ENCODE measurements at places on chromosomes 7 and 10.

DNA sequence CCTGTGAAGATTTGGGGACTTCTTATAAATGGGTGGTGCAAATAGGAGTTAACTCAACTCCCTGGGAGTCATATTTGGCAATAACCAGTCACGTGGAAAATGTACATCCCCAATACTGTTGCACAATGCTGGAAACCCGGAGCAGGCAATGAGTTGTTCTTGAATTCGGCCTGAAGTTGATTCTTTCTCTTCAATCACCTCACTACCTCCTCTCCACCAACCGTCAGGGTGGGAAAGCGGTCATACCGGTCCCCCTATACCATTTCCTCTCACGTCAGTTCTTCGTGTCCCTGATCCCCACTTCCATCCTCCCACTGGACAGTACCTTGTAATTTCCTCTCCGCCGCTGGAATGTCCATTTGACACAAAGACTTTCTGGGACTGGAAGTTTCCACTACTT is 2.8 kb downstream of the GIMAP5 start:
- DNase-seq: no peak

GRCh38 chr10:81096558-81096957 is 558.9 kb downstream of the SH2D4B start:
- DNase-seq: no peak

- no peak for DNase-seq
These were observed 161.7 kb downstream of the CTTNBP2 start for GRCh38 chr7:117711556-117711955.

DNA sequence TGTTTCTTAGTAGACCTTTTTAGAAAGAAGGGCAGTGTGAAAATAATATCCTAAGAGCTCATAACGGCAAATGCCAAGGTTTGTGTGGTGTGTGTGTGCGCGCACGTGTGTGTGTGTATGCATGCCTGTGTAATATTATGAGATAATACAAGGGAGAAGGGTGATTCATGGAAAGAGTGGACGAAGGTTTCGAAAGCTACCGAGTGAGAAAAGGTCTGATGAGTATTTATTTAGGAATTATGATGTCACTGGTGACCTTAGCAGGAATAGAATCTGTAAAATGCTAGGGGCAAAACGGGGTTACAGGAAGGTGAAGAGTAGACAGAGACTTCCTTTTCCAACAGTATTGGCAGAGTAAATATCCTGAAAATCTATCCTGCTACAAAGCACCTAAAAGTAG is 107.3 kb downstream of the AHR start:
- no peak for DNase-seq

DNA sequence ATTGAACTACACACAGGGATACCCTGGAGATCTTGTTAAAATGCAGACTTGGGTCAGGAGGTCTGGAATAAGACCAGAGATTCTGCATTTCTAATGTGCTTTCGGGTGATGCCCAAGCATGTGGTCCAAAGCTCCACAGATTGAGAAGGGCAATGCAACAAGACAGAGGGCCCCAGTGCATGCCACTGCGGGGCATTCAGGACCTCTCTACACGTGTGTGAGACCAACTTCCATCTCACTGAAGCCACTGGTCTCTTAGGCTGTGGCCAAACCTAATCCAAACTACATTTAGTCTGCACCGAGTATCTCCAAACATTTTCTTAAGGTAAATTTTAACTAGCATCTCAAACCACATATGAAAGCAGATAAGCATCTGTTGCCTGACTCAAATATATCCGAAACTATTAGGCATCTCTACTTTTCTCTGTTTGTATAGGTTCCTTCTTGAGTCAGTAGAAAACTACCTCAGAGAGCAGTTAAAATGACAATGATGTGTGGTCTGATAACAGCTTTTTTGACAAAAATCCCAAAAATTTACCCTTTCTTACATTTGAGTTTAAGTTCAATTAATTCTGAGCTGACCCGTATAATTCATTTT is 107.5 kb downstream of the ELMO1 start:
- no peak for DNase-seq

GRCh38 chr7:43195256-43195655 is 82.8 kb downstream of the HECW1 start:
- no peak for DNase-seq

DNA sequence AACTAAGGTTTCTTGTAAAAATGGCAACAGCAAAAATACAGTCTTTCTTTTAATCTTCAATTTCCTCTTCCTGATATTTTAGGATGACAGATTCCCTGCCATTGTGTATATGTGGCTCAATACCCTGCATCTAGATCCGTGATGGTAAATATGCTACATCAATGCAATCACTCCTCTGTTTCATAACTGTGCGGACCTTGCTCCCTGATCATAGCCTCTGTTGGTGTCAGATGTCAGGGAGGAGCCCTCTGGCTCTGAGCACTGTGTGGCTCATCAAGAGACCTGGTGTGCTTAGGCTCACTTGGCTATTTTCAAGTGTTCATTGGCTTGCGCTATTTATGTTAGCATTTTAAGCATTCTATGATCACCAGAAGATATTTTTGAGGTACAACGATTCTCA is 33.0 kb upstream of the AGR3 start:
- no peak for DNase-seq

DNA sequence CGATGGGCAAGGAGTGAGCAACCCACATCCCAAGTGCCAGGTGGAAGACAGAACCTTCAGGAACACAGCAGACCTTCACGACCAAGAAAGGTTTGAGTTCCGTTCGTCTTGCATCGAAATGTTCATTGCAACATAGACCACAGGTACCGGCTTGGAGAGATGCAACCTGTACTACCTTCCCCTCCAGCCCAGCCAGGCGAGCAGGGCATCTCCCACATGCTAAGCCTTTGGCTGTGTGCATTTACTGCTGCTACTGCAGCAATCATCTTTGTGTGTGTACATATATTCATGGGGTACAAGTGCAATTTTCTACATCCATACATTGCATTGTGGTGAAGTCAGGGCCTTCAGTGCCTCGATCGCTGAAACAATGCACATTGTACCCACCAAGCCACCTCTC is 58.8 kb downstream of the CTBP2 start:
- no peak for DNase-seq

- no peak for DNase-seq
These were observed 101.2 kb upstream of the TRIM24 start for GRCh38 chr7:138358850-138359341.

GRCh38 chr10:31878486-31878885 is 50.1 kb downstream of the ARHGAP12 start:
- DNase-seq: no peak

- DNase-seq: no peak
These were observed 220.3 kb upstream of the HPS1 start for GRCh38 chr10:98667081-98667480.

GRCh38 chr10:75497997-75498883 is 66.8 kb downstream of the LRMDA start:
- no peak for DNase-seq

DNA sequence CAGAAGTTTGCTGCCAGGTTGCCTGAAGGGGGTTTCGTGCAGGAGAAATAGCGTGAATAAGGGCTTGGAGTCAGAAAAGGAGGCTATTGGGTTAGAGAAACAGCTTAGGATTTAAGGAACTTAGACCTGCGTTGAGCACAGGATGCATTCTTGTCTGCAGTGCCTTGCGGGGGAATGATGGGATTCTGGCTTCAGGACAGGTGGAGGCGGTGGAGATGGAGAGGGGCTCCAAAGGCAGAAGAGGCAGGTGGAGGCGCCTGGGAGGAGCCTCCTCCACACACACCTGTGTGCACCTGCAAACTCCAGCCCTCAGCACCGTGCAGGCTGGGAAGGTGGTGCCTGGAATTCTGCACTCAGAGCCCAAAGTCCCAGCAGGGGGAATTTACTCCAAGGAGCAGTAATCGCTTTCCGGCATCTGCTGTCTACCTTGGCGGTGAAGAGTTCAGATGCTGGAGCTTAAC is 1.8 kb downstream of the CLIP2 start:
- DNase-seq: peak; percentile 32

DNA sequence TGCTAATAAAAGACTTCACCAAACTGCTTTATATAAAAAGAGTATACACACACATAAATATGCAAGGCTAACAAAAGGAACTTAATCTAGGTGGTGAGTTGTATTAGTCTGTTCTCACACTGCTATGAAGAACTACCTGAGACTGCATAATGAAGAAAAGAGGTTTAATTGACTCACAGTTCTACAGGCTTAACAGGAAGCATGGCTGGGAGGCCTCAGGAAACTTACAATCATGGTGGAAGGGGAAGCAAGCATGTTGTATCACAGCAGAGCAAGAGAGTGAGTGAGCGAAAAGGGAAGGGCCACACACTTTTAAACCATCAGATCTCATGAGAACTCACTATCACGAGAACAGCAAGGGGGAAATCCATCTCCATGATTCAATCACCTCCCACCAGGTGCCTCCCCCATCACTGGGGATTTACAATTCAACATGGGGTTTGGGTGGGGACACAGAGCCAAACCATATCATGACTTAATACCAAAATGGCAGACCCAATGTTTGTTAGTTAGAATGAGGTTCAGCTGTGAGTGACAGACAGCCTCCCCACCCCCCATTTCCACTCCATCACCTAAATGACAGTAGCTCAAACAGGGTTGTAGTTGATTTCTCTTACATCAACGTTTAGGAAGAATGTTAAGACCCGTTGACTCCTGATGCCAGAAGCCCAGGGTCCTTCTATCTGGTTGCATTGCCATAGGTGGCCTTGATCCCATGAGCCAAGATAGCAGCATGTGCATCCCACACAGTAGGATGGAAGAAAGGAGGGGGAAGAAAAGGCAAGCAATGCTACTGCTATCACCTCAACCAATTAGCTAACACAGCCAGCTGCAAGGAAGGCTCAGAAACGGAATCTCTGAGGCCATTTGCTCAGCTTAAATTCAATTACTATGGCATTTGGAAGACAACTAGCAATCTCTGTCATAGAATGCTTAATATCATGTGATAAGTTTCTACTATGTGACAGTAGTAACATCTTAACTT is 77.0 kb downstream of the CCDC71L start:
- no peak for DNase-seq

DNA sequence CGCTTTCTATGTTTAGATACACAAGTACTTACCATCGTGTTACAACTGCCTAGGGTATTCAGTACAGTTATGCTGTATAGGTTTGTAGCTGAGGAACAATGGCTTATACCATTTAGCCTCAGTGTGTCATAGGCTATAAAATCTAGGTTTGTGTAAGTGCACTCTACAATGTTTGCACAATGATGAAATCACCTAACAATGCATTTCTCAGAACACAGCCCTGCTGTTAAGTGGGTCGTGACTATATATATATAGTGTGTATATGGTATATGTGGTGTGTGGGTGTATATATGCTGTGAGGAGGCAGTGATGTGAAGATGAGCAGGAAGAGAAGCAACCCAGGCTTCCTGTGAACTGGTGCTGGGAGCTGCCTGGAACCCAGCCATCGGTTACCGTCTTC is 65.6 kb upstream of the MKI67 start:
- DNase-seq: no peak

DNA sequence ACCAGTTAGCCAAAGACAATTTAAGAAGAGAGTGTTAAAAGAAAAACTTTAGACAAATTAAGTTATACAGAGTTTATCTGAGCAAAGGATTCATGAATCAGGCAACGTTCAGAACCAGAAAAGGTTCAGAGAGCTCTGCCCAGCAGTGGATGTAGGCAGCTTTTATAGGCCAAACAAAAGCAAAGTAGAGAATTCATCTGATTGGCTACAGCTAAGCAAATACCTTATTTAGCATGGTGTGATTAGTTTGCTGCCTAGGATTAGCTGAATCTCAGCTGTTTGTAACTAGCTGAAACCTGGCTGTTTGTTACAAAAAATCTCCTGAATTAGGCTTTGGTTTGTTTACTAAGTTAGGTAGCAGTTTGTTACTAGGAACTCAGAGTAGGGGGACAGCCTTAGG is 66.0 kb downstream of the SLC25A40 start:
- DNase-seq: no peak

DNA sequence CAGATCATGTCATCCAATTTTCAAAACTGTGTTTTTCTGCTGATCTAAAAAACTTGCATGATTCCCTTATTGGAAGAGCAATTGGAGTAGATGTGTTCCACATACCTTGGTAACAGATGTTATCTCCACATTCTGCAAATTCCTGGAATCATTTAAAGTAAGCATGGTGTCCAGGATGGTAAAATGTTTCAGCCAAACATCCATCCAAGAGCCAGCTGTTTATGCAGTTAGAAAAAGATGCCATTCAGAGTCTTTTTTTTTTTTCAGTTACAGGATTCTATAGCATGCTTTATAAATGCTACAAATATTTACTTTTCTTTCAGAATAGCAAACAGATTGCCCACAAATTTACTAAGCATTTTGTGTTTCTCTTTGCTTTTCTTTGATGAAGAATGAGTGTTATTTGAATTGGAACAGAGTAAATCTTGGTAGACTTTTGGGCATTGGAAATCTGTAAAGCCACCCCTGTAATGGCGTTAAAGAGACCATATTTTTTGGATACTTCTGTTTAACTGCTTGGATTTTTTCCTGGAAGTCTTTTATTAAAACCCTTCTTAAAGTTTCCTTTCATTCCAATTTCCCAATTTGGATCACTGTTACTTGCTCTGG is 149.8 kb downstream of the GNAT3 start:
- DNase-seq: no peak

DNA sequence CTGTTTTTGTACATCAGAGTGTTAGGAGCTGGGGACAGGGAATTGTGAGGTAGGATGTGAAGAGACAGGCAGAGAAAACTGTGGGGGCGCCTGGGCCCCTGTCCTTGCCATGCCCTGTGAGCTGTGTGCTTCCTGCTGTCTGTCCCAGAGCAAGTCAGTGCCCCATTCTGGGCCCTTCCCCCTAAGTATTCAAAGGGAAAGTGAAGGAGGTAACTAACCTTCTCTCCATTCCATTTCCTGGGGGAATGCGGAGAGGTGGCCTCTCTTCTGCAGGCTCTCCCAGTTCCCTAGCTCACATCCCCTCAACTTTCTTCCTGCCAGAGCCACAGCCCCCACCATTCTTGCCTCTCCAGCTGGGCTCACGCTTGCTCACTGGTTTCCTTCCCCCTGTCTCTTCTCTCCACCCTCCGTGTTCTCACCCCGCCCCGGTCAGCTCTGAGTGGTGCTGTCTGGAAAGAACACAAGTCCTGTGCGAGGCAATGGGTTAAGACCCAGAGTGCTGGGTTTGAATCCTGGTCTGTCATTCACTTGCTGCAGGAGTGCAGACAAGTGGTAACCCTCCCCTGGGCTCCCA is 9.7 kb upstream of the VSIR start:
- DNase-seq: no peak

DNA sequence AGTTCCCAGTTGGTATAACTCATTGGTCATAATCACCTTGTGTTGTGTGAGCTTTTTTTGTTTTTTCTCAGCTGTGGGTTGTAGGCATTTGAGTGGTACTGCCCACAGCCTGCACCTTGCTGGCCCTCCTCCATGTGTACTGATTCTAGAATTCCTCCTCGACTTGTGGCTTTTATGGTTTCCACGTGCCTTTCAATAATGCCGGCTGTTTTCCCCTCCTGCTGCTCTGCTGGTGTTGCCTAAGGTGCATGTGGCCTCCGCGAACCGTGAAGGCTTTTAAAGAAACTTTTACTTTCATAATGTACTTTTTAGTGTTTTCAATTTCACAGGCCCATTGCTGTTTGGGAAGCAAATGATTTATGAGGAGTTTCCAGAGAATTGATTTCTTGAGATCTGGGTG is 518.0 kb downstream of the REEP3 start:
- no peak for DNase-seq

- DNase-seq: no peak
These were observed 47.1 kb upstream of the HYAL4 start for GRCh38 chr7:123797673-123798531.

Data from WTC11 (cell line).